ENCODE measurements at places on chromosomes 6 and 20.

GRCh38 chr20:6909608-6910007 is 142.1 kb downstream of the BMP2 start:
- DNase-seq = no peak

GRCh38 chr6:85920782-85921181 is 278.1 kb upstream of the SYNCRIP start:
- DNase-seq = no peak

- DNase-seq = no peak
These were observed 57.8 kb downstream of the PPP1R3G start for GRCh38 chr6:5142915-5143314.

- no peak for DNase-seq
These were observed 215.2 kb downstream of the TMEM242 start for GRCh38 chr6:157107915-157108651.

DNA sequence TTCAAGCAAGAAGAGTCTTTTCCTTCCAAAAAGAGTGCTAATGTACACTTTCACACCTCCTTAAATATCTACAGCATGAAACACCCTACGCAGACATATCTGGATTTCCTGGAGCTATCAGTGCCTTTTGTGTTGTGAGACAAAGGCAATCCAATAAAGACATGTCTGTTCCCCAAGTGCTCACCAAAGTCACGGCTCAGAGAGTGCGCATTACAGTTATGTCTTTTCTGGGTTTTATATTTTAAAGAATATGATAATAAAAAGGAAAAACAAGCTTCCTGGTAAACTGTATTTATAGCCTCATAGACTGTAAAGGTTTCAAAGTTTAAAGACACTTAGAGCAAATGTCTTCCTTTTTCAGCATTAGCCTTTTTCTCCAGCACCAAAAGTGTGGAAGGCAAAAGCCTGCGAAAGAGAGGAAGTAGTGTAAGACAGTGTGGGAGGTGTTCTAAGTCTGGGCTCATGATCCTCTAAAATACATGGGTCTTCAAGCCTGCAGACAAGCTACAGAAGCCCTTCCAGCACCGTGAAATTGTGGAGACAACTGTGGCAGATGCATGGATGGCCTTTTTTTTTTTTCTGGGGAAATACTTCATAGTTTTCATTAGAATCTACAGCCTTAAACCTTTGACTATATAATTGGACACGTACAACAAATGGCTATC is 135.0 kb upstream of the SLC35B3 start:
- DNase-seq = no peak

DNA sequence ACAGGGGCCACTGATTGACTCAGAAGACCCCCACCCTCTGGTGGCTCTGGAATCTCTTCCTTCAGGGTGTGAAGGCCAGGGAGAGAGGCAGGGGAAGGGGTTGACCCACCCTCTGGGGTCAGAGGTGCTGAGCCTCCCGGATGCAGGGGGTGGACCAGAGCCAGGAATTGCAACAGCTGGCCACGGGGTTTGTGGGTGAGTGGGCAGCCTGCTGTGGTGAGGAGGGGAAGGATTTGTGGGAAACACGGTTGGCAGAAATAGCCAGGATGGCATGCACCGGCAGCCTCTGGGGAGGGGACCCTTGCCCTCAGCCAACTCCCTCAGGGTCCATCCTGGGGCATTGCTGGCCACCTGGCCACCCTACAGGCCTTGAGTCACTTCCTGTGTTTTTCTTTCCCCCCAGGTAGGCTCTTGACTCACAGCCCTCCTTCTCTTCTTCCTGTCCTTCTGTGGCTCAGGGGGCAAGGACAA is 92.8 kb downstream of the MRPL14 start:
- DNase-seq = no peak

- no peak for DNase-seq
These were observed 26.3 kb downstream of the SERPINB6 start for GRCh38 chr6:2945153-2945452.

DNA sequence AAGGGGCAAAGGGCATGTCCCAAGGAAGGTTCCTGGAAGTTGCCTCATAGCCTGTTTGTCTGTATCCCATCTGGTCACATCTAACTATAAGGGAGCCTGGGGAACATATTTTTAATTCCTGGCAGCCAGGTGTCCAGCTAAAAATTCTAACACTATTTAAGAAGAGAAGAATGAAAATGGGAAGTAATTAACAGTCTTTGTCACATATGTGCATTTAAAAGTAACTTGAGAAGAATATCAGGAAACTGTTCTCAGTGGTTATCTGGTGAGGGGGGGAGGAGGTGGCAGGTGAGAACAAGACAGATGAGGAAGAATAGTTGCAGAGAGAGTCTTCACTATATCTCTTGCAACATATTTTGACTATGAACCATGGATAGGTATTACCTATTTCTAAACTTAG is 75.5 kb upstream of the ELOVL5 start:
- DNase-seq = no peak

GRCh38 chr6:86529635-86530034 is 407.7 kb upstream of the HTR1E start:
- no peak for DNase-seq

- DNase-seq = no peak
These were observed 34.3 kb downstream of the SDHAF4 start for GRCh38 chr6:70601014-70601413.

GRCh38 chr6:169798764-169799473 is 47.5 kb downstream of the ERMARD start:
- DNase-seq = no peak

GRCh38 chr20:42807876-42808275 is 381.8 kb downstream of the PTPRT start:
- no peak for DNase-seq

DNA sequence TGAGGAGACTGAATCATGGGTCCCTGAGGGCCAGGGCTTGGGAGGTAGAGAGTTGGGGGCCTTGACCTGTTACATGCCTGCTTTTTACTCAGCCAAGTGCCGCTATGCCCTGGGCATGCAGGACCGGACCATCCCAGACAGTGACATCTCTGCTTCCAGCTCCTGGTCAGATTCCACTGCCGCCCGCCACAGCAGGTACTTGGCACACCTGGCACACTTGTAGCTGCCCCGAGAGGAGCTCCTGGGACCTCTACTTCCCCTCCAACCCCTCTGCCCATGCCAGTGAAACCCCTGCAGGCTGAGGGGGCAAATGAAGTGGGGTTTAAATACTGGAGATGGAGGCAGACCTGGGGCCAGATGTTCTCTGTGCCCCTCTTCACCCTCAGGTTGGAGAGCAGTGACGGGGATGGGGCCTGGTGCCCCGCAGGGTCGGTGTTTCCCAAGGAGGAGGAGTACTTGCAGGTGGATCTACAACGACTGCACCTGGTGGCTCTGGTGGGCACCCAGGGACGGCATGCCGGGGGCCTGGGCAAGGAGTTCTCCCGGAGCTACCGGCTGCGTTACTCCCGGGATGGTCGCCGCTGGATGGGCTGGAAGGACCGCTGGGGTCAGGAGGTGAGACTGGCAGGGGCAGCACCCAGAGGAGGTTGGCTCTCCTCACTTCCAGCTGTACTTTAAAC is 4.6 kb downstream of the DDR1 start:
- no peak for DNase-seq

GRCh38 chr6:27748661-27749060 is 163.5 kb downstream of the OR2B2 start:
- DNase-seq = no peak

- no peak for DNase-seq
These were observed 107.2 kb downstream of the ATP9A start for GRCh38 chr20:51660672-51661608.
